ENCODE measurements at places on chromosomes 11 and 22. TPM values are rescaled to one million over a fixed set of nuclear protein-coding genes. Genes with fewer than 3 reads are reported as not detected.
A peak's percentile ranks its signal among the peaks of the same experiment; 100 is the strongest.

DNA sequence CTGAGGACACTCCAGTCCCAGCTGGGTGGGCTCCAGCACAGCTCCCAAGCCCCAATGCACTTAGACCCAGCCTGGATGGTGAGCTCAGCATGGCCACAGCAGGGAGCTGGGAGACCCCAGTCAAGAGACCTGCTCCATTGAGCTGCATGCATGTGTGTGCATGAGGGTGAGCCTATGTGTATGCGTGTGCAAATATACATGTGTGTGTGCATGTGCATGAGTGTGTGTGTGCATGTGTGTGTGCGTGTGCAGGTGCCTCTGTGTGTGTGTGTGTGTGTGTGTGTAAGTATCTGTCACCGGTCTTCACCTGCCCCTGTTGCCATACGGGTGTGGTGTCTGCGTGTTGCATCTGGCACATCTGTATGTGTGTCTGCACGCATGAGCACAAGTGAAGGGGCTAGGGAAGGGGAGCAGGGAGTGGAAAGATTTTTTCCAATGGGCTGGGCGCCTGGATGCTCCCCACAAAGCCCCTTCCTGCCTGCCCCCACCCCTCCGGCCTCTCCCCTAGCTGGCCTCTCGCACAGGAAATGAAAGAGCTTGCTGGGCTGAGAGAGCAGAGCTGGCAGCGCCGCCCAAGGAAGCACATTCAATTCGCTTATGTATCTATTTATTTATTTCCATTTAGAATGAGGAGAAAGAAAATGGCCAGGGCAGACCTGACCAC is 4.1 kb downstream of the TSPAN32 start:
- DNase-seq: peak; percentile 74

- no peak for DNase-seq
Measured at GRCh38 chr22:42561856-42562255, 8.1 kb downstream of the SERHL2 start.

DNA sequence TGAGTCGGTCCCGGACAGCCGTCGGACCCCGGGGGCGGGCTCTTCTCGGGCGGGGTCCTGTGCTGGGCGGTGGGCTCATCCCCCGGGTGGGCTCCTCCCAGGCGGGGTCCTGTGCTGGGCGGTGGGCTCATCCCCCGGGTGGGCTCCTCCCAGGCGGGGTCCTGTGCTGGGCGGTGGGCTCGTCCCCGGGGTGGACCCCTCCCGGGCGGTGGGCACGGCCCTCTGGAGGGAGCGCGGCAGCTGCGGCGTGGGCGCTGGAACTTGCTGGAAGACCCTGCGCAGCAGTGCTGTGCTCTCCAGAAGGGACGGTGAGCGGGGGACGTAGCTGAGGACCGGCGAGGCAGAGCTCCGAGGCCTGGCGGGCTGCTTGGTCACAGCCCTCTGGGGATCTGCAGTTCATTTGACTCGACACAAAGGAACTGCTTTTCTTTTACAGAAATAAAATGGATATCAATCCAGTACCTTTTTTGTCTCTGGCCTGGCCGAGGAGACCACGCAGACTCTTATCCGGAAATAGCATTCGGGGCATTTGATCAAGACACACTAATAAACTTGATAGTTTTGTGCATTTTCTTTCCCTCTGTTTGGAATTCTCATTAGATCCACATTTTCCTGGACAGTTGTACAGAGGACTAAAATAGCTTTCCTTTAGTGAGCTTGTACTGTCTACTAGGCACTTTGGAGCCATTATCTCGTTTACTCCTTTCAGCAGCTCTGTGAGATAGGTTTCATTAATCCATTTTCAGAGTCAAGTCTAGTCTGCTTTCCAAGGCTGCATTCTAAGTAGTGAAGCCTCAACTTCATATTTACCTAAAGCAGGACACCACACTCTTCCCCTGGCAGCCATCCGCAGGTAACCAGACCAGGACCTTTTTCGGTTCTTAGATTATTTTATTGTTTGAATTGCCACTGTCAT is 812 bp downstream of the JAM3 start:
- no peak for DNase-seq

Gene SLN
- not detected for total RNA-seq

Gene WNT11
- total RNA-seq: 1.2 TPM

Gene PRDM11
- total RNA-seq: 1.4 TPM

All from activated CD4-positive, alpha-beta T cell treated with anti-CD3 and anti-CD28 coated beads, Interleukin-2, amount 10 ng/mL, durations not matched to agents 24 days and 14 days (primary cell).